ENCODE measurements at places on chromosomes 12 and 14.

DNA sequence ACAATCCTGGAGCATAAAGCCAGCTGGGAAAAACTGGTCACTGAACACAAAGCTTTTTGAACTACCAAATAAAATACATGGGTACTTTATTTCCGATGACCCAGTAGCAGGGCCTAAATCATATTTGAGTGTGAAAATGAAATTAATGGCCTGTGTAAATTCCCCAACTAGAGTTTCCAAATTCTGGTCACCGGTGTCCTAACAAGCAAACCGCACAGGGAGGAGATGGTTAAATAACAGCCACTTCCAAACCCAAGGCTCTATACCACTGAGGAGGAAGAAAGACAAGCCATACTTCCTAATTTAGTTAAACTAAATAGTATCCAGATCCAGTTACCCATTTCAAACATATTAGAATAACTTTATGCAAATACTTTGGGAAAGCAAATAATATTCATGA, 40.1 kb upstream of the DUSP6 start:
- DNase-seq, result no peak

DNA sequence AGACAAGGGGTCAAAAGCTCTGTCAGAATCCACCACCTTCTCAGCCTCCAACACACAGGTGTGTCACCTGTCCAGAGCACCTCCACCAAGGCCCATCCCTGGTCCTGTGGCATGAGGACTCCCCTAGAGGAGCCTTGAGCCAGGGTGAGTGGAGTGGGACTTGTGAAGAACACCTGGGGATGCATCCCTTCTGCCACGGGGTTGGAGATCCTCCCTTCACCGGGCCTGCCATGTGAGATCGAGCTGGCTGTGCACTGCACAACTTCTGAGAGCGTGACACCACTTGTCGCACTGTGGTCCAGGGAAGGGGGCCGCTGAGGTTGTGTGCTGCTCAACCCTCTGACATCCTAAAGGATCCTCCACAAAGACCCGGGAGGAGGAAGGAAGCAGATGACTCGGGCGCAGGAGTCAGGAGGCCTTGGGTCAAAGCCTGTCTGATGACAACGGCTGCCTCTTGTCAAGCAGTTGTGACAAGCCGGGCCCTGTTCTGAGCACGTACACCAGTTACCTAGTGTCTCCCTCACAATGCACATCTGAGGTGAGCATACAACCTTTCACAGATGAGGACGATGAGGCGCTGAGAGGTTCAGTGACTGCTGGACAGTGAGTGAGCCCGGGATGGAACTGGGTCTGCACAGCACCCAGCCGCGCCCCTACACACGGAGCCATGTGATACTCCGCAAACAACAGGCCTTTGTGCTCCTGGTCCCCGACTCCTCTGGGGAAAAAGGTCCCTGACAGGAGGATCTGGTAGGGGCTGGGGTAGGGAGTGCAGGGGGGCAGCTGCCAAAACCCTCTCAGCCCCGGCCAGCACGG, 35.6 kb downstream of the CHGA start:
- no peak for DNase-seq

DNA sequence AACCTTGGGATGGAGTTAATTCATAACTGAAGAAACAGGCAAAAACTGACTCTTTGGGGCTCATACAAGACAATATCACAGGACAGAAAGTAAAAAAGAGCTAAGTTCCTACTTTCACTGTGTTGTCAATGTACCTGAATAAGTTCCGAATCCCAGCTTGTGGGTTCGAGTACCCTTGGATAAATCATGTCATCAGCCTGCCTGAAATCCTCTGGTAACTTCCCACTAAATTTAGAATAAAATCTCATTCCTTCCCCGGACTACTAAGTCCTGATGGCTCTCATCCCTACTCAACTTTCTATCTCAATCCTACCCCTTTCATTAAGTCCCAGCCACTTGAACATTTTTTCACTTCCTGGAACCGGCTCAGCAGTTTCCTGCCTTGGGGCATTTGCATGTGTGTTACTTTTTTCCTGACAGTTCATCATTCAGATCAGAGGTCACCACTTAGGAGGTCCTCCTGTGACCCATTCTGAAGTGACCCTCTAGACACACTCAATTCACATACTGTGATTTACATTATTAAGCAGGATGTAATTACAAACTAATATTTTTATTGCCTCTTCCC, 12.7 kb downstream of the ERP29 start:
- DNase-seq, result no peak

DNA sequence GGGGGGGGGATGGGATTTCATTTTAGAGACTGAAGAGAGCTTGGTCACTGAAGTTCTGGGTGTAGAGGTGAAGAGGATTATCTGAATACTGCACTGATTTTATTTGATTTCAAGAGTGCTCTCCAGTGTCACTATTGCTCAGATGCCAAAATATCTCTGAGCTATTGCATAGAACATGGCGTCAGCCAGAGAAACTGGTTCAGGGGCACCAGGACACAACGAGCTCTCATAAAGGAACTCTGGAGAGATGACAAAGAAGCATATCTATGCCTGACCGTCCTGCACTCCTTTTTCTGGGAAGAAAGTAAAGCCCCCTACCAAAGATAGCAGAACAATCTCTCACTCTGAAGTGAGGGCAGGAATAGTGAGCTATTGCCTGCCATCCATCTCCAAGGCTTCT, 2.0 kb downstream of the SLC7A8 start:
- DNase-seq, result no peak

GRCh38 chr14:73339846-73340595, 102.7 kb downstream of the PAPLN start:
- no peak for DNase-seq

GRCh38 chr12:104627231-104627989, 170.7 kb downstream of the CHST11 start:
- DNase-seq, result no peak

- no peak for DNase-seq
Observed at GRCh38 chr12:84075991-84076390, 836.6 kb downstream of the SLC6A15 start.

Data from HS-5 (cell line).